ENCODE measurements at places on chromosomes 1 and 21.

DNA sequence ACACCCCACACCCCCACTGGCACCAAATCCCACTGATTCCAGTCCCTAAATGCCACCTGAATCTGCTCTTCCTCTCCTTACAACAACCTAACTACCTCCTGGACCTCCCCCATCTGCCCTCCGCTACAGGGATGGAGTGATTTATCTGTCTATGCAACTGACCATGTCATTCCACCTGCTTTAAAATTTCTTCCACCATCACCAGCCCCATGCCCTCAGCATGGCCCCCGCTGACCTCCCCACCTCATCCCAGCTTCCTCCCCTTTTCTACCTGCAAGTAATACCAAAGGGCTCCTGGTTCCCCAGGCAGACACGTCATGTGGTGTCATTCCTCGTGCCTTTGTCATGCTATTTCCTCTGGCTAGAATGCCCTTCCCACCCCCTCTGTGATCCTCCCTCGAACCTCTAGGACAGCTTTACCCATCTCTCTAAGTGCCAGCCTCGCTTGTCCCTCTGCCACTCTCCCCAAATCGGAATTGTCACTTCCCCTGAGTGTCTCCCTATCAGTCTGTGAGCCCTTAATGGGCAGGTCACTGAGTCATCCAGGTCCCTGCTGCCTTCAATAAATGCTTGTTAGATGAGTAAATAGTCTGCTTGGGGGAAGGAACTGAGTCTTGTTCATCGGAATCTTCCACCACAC lies 3.7 kb downstream of the GJB4 start:
- no peak for DNase-seq

GRCh38 chr1:192933744-192934143 lies 124.9 kb downstream of the RGS2 start:
- DNase-seq, result no peak

DNA sequence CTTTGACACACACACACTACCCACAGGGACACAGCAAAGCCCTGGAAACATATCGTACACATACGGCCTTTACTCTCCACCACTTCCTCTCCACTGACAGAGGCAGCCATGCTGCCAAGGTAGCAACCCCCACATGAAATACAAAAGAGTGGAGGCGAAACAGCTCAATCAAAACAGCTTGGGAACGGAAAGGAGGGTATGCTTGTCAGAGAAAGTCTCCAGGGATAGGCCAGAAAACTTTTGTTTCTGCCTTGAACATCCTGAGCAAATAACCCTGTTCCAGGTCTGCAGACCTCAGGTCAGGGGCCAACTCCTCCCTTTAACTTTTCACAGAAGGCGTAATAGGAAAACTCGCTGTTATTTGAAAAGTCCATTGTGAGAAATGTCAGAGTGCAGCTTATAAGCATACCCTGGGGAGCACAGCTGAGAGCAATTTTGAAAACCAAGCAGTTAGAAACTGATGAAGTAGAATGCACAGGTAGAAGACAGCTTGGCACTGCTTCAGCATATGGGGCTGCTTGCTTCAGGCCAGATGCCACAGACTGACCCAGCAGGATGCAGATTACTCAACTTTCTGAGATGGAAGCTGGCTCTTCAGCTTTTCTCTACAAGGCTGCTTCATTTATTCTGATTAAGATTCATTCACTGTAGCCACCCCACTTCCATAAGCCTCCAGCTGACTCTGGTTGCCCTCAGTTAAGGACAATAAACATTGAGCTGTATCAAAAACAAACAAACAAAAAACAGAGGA lies 18.0 kb downstream of the KIAA0319L start:
- DNase-seq, result no peak

GRCh38 chr1:234983564-234984238 lies 144.9 kb downstream of the TOMM20 start:
- no peak for DNase-seq

- DNase-seq, result no peak
Observed at GRCh38 chr21:32768530-32768929, 3.0 kb downstream of the PAXBP1 start.

- DNase-seq, result no peak
Observed at GRCh38 chr21:42786884-42787283, 92.5 kb downstream of the WDR4 start.
